ENCODE measurements at places on chromosomes 3 and 15.

- DNase-seq = no peak
Measured at GRCh38 chr3:101878589-101878988, 29.3 kb downstream of the NFKBIZ start.

DNA sequence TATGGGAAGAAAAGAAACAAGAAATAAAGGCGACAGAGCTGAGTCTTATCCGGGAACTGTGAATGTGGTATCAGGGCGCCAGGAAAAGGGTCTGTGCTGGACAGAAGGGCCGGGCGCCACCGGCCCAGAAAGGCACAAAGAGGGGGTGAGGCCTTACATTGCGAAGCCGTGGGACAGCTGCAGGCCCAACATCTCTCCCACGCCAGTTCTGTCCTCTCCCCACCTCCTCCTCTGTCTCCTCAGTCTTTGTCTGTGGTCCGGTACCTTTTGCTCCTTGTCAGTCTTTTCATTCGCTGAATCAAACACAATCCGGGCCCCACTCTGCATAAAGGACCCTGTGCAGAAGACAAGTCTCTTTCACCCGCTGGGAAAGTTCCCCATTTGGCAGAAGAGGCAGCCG lies 81.8 kb downstream of the LRIG1 start:
- DNase-seq = no peak

DNA sequence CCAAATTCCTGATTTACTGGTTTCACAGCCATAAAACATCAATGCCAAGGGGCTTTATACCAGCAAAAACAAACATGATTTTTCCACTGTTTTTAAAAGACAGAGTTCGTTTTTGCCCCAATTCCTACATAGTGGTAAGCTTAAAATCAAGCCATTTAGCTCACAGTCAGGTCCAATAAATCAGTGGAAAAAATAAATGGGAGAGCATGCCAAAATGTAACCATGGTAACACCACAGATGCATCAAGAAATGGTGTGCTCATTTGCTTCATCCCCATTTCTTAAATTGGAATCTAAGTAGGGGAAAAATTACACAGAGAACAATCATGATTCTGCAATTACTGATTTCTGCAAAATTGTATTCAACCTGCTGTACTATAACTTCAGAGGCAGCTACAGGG lies 418.8 kb downstream of the MAGI1 start:
- no peak for DNase-seq

DNA sequence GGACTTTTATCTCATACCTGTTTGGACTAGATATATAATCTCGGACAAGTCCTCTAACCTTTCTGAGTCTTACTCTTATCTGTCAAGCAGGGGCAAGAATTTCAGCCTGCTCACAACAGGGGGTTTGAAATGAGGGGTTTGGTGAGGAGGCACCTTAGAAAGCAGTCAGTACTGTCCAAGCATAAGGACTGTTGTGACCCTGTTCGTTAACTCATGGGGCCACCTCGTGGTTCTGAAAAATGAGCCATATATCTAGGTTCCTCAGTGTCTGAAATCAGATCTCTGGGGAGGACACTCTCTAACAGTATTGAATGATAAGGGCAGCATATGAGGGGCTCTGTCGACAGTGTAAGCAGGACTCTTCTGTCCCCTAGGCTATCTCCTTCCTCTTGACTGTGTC lies 7.2 kb upstream of the TIMP4 start:
- DNase-seq = no peak

DNA sequence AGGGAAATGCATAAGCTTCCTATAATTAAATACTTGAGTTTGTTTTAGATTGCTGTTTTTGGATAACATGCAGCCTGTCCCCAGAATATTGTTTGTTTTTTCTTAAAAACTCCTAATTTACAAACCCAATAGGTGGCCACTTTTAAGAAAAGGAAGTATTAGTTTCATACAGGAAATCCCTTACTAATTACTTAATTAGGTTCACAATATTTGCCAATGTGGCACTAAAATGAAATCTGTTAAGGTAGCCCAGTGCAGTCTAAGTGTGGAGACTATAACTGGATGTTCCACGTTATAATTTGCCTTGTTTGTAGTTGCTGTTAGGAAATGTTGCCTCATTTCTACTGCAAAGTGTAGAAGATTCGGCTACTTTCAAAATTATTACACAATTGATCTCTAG lies 195.8 kb downstream of the BBX start:
- DNase-seq = no peak
